8988T (cell line): ENCODE measurements at places on chromosomes 5 and 9.
A peak's percentile ranks its signal among the peaks of the same experiment; 100 is the strongest.

DNA sequence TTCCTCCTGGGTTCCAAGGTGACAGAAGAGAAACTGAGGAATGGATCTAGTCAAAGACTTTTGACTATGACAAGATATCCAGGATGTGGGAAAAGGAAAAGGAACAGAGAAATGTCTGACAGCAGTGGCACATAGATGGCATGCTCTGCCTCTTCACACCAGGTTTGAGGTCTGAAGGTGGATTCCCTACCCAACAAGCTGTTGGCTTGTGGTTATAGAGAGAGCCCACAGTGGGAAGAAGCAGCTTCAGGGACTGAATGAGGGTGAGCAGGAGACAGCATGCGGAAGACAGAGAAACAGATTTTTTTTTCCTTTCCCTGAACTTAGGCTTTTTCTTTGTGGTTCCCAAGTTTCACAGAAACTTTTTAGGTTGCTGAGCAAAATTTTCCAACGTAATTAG lies 20.6 kb downstream of the IFNW1 start:
- no peak for DNase-seq

DNA sequence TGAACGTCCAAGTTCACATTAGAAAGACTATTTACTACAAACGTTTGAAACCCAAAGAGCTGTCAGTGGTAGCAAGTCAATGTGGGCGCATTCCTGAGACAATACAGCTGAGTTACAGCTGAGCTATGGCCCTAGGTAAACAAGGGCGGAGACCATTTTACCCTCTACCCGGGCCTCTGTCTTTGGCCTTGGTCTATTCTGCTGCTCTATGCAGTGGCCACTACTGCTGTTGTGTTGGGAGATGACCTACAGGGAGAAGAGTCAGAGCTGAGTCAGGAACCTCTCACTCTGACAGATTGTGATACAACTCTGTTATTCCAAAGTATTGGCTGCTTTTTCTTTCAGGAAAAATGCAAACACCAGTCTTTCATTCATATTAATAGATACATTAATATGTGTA lies 700.6 kb downstream of the SEMA5A start:
- DNase-seq, result no peak

DNA sequence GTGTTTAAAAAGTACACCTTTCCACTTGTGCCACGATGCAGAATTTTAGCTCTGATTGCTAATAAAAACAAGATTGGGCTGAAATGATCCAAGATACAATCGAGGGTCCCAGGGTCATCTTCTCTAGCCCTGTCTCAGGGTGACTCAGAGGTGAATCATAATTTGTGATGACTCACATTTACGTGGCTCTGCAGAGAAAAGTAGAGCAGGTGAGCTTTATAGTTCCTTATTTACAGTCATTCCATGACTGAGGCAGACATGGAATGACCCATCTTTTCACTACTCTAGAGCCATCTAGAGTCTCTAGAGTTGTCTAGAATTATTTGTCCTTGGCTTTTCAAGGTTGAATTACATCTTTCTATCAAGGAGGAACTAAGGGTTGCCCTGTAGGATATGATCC lies 155.2 kb downstream of the GAS1 start:
- DNase-seq, result no peak

GRCh38 chr5:51881901-51882300 lies 498.7 kb downstream of the ISL1 start:
- DNase-seq, result no peak

DNA sequence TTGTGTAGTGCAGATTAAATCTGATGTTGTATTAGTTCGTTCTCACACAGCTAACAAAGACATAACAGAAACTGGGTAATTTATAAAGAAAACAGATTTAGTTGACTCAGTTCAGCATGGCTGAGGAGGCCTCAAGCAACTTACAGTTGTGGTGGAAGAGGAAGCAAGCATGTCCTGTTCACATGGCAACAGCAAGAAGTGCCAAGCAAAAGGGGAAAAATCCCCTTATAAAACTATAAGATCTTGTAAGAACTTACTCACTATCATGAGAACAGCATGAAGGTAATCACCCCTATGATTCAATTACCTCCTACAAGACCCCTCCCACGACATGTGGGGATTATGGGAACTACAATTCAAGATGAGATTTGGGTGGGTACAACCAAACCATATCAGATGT lies 238.6 kb upstream of the PRR16 start:
- DNase-seq, result no peak

DNA sequence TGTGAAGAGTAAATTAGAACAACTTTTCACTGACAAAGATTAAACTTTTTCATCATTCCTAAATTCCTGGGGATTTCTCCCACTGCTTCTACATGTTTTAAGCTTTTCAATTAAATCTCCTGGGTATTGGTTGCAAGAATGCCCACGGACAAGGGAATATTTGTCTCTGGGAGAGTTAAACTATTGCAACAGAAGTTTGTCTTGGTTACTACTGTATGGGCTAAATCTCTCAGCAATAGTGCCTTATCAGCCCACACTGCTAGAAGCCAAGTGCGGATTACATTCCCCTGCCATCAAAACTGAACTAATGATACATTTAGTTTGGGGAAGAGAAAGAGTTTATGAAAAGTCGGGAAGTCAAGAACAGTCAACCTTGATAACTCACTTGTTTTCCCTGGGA lies 528.2 kb upstream of the C9orf72 start:
- DNase-seq, result no peak

- no peak for DNase-seq
Measured at GRCh38 chr5:128913551-128913950, 51.7 kb upstream of the SLC27A6 start.

GRCh38 chr9:83520292-83520691 lies 17.9 kb downstream of the FRMD3 start:
- DNase-seq, result no peak

DNA sequence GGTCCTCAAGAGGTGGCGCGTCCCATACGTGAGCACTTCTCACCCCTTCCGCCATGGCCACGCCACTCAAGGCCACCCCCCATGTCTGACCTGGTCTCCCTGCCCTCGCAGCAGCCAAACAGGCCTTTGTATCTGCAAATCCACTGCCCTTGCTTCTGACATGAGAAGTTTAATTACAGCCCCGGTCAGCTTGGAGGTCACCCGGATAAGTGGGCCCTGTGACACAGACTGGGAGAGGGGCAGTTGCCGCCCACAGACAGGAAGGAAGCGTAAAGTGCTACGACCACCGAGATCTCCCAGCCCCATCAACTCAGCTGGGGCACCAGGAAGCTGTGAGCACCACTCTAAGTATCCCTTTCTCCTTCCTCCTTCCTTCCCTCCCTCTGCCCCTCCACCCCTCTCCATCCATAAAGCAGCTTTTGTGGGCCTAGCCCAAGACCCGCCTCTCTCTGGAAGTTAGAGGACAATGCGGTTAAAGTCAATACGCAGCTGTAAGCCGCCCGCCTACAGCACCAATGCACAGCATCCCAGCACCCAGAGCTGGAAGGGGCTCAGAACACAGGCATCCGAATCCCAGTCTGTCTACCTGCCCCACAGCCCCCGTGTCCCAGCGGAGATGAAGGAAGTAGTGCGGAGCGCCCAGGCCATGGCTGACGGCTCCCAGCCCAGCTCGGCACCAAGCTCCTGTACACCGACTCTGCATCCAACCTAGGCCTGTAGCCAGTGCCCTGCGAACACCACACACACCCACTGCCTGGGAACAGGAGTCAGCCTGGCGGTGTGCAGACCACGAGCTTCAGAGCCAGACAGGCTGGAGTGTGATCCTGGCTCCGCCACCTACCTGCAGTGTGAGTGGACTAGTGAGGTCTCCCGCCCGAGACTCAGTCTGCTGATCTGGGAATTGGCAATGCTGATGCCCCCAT lies 44.8 kb upstream of the RNF130 start:
- peak; percentile 24 for DNase-seq

GRCh38 chr5:75460532-75460931 lies 50.9 kb downstream of the CERT1 start:
- no peak for DNase-seq

DNA sequence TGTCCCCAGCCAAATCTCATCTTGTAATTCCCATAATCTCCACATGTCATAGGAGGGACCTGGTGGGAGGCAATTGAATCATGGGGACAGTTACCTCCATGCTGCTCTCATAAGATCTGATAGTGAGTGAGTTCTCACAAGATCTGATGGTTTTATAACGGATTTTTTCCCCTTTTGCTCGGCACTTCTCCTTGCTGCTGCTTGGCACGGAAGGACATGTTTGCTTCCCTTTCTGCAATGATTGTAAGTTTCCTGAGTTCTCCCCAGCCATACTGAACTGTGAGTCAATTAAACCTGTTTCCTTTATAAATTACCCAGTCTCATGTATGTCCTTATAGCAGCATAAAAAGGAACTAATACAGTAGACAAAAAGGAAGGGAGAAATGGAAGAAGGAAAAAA lies 76.7 kb upstream of the CCNG1 start:
- no peak for DNase-seq

- no peak for DNase-seq
Measured at GRCh38 chr5:149851211-149851610, 93.4 kb downstream of the PDE6A start.

GRCh38 chr5:159130871-159131270 lies 31.2 kb upstream of the EBF1 start:
- no peak for DNase-seq

DNA sequence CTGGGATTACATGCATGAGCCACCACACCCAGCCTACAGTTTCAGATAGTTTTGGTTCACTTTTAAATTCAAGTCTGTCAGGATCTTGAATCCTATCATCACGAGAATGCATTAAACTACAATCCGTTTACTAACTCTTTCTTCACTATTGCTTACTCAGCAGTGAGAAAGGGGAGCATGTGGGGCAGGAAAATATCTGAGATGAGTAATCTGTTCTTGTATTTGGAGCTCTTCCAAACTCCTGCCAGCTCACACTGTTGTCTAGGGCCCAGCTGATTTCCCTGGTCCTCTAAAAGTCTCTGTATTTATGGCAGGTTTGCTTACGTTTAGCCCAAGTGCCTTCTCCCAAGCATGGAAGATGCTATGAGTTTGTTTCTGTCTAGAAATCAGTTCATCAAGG lies 152.2 kb downstream of the FGF18 start:
- DNase-seq, result peak; percentile 60

DNA sequence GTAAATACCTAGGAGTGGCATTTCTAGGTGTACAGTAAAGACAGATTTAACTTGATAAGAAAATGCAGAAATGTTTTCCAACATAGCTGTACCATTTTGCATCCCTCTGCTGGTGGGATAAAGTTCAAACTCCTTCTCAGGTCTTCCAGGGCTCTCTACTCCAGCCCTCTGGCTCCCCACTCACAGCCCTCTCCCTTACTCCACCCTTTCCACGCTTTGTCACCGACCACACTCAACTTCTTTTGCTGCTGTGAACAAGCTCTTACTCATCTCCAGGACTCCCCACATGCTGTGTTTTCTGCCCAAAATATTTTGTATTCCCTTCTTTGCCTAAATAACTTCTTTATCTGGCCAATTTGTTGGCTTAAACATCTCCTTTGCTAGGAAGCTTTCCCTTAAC lies 90.6 kb upstream of the OSMR start:
- DNase-seq, result no peak

DNA sequence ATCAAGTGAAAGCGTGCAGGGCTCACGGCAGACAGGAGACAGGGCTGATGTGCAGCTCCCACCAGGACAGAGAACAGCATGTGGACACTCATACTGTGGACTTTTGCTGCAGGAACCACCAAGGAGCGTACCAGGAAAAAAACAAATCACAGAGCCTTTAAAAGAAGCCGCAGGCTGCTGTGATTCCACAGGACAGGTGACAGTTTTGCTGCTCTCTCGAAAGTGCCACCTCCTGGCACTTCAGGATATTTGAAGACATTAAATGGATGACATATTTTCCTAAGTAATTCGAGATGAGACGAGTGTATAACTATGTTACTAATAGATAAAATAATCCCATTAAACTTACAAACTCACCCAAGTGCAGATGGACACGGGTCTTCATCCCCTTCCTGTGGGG lies 29.3 kb downstream of the ZDHHC11 start:
- DNase-seq, result no peak

DNA sequence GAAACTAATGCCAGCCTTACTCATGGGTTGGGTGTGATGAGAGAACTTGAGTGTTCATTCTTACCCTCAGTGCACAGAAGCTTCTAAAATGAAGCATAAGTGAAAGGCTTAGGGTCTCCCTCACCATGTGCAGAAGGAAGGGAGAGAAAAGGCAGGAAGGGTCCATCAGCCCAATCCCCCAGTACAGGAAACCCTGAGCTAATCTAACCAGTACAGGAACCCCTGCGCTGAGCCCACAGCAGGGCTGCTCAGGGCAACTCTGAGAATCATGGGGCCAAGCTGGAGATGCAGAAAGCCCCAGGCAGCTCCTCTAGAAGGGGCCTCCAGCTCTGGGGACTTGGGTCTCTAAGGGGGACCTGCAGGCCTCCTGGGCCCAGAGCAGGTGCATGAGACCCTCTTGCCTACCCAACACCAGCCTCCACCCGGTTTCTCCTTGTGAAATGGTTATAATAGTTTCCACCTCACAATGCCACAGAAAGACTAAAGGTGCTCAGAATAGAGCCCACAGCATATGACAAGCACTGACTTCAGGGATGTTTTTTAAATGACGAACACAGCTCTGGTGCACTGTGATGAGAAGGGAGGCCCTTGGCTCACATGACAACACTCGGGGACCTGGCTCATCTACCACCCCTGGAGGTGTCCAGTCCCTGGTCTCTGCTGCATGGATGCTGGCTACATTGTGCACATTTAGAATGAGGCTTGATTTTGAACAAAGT lies 190.1 kb downstream of the ACTL7B start:
- no peak for DNase-seq

GRCh38 chr5:96141749-96142148 lies 180.1 kb upstream of the ELL2 start:
- no peak for DNase-seq

DNA sequence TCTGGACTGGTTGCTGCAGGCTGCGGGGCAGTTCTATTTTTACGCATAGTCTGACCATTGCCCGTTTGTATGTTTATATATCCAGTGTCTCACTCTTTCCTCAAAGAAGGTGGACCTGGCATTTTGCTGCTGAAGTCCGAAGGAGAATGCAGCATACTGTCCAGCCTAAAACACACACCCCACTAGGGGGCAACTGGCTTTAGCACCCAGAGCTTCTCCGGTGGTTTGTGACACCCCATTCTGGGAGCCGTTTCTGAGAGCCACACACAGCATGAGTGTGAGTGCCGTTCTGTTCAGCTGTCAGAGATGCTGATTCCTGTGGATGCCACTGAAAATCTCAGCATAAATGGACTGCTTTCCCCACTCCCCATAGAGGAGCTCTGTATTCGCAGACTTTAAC lies 290.5 kb upstream of the TAS2R1 start:
- DNase-seq, result no peak

DNA sequence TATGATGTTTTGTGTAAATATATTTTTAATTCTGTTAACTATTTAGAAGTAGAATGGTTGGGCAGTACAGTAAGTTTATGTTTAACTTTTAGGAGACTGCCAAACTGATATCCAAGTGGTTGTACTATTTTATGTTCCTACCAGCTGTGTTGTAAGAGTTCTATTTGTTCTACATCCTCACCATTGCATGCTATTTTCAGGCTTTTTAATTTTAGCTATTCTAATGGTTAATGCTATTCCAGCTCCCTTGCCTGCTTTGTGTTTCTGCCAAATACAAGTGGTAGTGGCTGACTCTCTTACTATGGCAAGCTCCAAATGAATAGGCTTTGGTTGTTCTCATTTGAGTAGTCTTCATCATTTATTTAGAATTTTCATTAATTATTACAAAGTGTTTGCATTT lies 476.4 kb downstream of the KIF4B start:
- DNase-seq, result no peak

- DNase-seq, result no peak
Measured at GRCh38 chr5:37133939-37134338, 115.2 kb downstream of the CPLANE1 start.

- no peak for DNase-seq
Measured at GRCh38 chr5:65055938-65056337, 287.2 kb downstream of the CWC27 start.

GRCh38 chr5:143757116-143757515 lies 54.8 kb upstream of the HMHB1 start:
- DNase-seq, result no peak
